ENCODE measurements at places on chromosomes 3 and 15. TPM values are rescaled to one million over a fixed set of nuclear protein-coding genes. Genes with fewer than 3 reads are reported as not detected.

The WDR93 gene
- total RNA-seq: 0.16 TPM

DNA sequence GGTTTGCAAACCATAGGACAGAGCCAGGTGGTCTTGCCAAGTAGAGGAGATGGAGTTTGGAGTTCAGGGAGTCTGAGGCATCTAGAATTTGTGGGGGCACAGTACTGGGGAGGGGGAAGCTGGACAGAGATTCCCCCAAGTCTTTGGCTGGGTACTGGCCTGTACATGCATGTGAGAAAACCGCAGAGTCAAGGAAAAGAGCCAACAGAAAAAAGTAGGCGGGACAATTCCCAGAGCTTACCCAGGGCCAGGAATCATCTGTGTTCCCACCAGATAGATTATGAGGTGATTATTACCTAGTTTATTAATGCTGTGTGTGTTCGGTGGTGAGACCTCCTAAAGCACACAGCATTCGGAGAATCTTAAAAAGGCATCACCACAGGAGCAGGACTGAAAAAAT is 11.3 kb downstream of the LYSMD4 start:
- H3K27ac ChIP-seq: no peak overlapping the region
- no peaks in the 10 kb centered on the region for H3K36me3 ChIP-seq
- no peak overlapping the region for H3K4me3 ChIP-seq
- no peak for DNase-seq
- no peaks in the 10 kb centered on the region for H3K27me3 ChIP-seq
- H3K4me1 ChIP-seq: peaks cover 3% of the 10 kb centered on the region

The TNFAIP8L3 gene
- 0.30 TPM for total RNA-seq

- no peaks in the 10 kb centered on the region for H3K36me3 ChIP-seq
- no peak overlapping the region for H3K27ac ChIP-seq
- no peak for DNase-seq
- H3K4me3 ChIP-seq: no peak overlapping the region
- no peaks in the 10 kb centered on the region for H3K27me3 ChIP-seq
- no peaks in the 10 kb centered on the region for H3K4me1 ChIP-seq
Observed at GRCh38 chr15:96736384-96736783, 405.9 kb downstream of the NR2F2 start.

DNA sequence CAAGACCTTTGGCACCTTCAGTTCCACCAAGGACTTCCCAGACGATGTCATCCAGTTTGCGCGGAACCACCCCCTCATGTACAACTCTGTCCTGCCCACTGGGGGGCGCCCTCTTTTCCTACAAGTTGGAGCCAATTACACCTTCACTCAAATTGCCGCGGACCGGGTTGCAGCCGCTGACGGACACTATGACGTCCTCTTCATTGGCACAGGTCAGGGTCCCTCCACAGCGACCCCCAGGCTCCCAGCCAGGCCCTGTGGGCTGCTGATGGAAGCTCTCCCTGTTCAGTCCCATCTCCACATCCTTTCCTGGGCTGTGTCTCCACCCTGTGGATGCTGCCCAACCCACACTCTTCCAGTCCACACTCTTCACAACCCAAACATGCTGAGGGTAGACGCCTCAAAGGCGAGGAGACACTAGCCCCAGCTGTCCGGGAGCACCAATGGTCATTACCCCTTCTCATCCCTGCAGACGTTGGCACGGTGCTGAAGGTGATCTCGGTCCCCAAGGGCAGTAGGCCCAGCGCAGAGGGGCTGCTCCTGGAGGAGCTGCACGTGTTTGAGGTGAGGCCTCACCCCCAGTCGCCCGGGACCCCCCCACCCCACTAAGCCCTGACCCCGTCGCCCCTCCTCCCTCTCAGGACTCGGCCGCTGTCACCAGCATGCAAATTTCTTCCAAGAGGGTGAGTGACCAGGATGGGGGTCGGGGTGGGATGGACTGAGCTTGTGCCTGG is 4.3 kb upstream of the LSMEM2 start:
- H3K4me1 ChIP-seq: peaks cover 41% of the 10 kb centered on the region
- no peaks in the 10 kb centered on the region for H3K27me3 ChIP-seq
- H3K4me3 ChIP-seq: no peak overlapping the region
- H3K27ac ChIP-seq: peak overlapping the region; percentile 18
- DNase-seq: peak; percentile 70

The SNUPN gene
- 12.5 TPM for total RNA-seq

The LCMT2 gene
- total RNA-seq: 7.4 TPM

DNA sequence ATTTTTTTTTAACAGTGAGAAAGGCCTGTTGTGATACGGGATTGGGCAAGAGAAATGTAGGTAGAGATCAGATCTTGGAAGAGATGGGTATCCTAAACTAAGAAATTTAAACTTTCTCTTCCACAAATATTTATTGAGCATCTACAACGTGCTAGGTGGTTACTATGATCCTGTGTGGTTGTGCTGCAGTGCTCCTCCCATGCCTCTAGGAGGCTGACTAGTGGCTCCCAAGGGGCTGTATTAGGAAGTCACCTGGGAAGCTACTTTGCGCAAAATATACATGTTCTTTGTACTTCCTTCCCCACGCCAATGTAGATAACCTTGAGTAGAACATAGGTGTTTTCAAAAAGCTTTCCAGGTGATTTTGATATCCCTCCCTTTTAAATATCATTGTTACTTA is 27.2 kb downstream of the USP3 start:
- no peak overlapping the region for H3K4me3 ChIP-seq
- no peaks in the 10 kb centered on the region for H3K4me1 ChIP-seq
- no peaks in the 10 kb centered on the region for H3K36me3 ChIP-seq

GRCh38 chr15:70775160-70775559 is 11.8 kb upstream of the UACA start:
- peaks cover 24% of the 10 kb centered on the region for H3K4me1 ChIP-seq
- H3K27ac ChIP-seq: no peak overlapping the region
- H3K27me3 ChIP-seq: no peaks in the 10 kb centered on the region
- H3K4me3 ChIP-seq: no peak overlapping the region
- no peaks in the 10 kb centered on the region for H3K36me3 ChIP-seq
- DNase-seq: no peak

- H3K4me3 ChIP-seq: no peak overlapping the region
- no peaks in the 10 kb centered on the region for H3K4me1 ChIP-seq
- H3K27ac ChIP-seq: no peak overlapping the region
- H3K27me3 ChIP-seq: no peaks in the 10 kb centered on the region
- H3K36me3 ChIP-seq: no peaks in the 10 kb centered on the region
Observed at GRCh38 chr3:100518983-100519382, 26.6 kb downstream of the TMEM45A start.

- no peaks in the 10 kb centered on the region for H3K4me1 ChIP-seq
- H3K36me3 ChIP-seq: no peaks in the 10 kb centered on the region
- DNase-seq: peak; percentile 14
- no peak overlapping the region for H3K4me3 ChIP-seq
- H3K27ac ChIP-seq: no peak overlapping the region
Observed at GRCh38 chr3:194277786-194278130, 73.4 kb downstream of the CPN2 start.

DNA sequence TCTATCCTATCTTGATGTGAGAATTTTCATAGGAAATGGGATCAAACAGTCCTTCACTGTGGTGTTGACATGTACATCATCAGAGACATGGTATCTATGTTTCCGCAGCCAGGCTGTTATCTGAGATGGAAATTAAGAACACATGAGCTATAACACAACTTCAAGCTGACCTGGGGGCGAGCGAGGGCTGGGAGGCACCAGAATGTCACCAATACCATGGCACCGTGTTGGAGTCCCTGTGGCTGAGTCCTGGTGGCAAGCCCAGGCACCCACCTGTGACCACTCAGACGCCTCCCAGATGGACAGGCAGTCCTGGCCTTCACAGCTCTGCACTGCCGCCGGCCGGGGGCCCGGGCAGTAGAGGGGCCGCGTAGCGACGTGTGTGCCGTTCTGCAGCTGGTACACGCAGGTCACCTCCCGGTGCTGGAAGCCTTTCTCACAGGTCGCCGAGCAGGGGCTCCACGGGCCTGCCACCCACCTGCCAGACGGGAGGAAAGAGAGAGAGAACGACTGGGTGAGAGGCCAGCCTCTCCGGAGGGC is 263.9 kb upstream of the LYSMD4 start:
- H3K4me1 ChIP-seq: peaks cover 3% of the 10 kb centered on the region
- peak overlapping the region; percentile 70 for H3K27ac ChIP-seq
- no peak for DNase-seq
- no peak overlapping the region for H3K4me3 ChIP-seq
- H3K27me3 ChIP-seq: no peaks in the 10 kb centered on the region

GRCh38 chr3:3127432-3128010 is 781 bp downstream of the TRNT1 start:
- H3K36me3 ChIP-seq: 0 out of 2 replicates have a peak, but pooled peaks cover 2% of the 10 kb centered on the region
- no peaks in the 10 kb centered on the region for H3K4me1 ChIP-seq
- H3K27me3 ChIP-seq: no peaks in the 10 kb centered on the region
- no peak for DNase-seq
- H3K4me3 ChIP-seq: peak overlapping the region; percentile 93

The IL1RAP gene
- 6.2 TPM for total RNA-seq

DNA sequence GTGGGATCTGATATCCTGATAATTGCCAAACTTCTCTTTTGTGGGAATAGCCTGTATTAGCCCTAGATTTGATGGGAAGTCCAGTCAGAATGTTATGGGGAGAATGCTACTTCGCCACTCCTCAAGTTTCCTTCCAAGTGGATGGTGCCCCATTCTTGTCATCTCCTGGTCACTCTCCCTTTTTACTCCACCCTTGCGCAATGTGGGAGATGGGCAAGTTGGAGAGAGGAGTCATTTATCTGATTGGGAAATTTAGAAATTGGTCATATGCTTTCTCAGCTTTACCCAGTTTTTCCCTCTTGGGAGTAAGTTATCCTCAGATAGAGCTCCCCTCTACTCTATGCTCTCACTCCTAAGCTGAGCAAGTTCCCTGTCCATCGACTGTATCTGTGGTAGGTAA is 14.4 kb downstream of the FANCD2OS start:
- DNase-seq: no peak
- no peak overlapping the region for H3K4me3 ChIP-seq
- peaks cover 8% of the 10 kb centered on the region for H3K4me1 ChIP-seq
- H3K27me3 ChIP-seq: no peaks in the 10 kb centered on the region
- no peak overlapping the region for H3K27ac ChIP-seq

DNA sequence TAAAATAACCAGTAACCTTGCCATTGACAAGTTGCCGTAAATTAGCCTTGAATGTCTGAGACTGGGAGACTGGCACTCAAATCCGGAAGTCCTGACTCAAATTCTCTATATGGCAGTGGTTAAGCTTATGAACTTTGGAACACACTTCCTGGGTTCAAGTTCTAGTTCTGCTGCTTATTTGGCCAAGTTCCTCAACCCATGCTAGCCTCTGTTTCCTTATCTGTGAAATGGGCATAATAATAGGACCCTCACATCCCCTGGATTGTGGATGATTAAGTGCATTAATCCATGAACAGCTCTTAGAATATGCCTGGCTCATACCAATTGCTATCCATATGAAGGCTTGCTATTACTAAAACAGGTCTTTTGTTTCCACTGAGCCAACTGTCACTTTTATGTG is 311.5 kb downstream of the EDEM1 start:
- H3K4me1 ChIP-seq: no peaks in the 10 kb centered on the region
- no peak overlapping the region for H3K4me3 ChIP-seq
- H3K27me3 ChIP-seq: no peaks in the 10 kb centered on the region
- no peak for DNase-seq
- no peak overlapping the region for H3K27ac ChIP-seq

DNA sequence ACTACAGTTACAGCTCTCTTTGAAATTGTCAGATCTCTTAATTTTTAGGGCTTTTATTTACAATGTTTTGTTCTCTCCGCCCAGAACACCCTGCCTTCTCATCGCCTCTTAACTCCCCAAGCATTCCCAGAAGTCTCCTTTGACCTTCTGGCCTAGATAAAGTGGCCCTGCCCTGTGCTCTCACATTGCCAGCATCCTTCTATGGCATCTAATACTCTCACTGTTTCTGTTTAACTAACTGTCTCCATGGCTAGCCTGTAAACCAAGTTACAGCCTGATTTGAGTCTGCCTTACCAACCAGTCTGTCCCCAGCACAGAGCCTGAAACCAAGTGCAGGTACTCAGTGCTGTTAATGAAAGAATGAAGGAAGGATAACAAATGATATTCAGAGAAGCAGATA is 19.9 kb downstream of the COL8A1 start:
- DNase-seq: no peak
- no peaks in the 10 kb centered on the region for H3K4me1 ChIP-seq
- no peaks in the 10 kb centered on the region for H3K27me3 ChIP-seq
- H3K4me3 ChIP-seq: no peak overlapping the region
- no peaks in the 10 kb centered on the region for H3K36me3 ChIP-seq

- H3K27ac ChIP-seq: no peak overlapping the region
- no peak for DNase-seq
- H3K4me3 ChIP-seq: no peak overlapping the region
- no peaks in the 10 kb centered on the region for H3K27me3 ChIP-seq
Observed at GRCh38 chr3:44039006-44039405, 202.7 kb upstream of the TOPAZ1 start.

The C2CD4A gene
- total RNA-seq: 0.11 TPM

DNA sequence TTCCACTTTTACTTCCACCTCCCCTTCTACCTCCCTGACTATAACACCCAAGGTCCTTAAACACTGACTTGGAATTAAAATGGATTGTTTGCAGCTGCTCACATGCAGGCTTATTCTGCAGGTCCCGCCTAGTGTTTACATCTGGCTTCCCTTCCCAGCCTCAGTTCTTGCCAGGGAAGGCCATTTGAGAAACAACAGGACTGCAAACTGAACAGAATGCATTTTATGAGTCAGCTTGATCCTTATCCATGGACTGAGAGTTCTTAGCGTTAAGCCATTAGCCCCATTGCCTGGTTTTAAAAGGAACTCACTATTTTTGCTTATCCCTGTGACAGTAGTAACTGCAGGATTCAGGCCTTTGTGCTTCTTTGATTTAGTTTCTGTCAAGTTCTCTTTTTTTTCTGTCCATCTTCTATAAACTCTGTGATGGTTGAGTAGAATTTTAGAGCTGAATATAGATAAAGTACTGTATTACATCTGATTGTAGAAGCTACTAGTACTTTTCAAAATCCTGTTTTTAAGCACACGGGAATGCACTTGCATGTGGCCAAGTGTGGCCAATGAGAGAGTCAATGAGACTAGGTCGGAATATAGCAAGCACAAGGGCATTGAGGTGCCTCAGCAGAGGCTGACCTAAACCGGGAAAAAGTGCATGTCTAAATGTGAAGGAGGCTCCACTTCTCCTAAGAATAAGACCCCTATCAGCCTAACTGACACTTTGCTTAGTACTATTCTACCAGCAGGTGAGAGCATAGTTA is 106.4 kb downstream of the TUSC7 start:
- H3K27me3 ChIP-seq: no peaks in the 10 kb centered on the region
- H3K4me1 ChIP-seq: no peaks in the 10 kb centered on the region
- no peaks in the 10 kb centered on the region for H3K36me3 ChIP-seq
- no peak overlapping the region for H3K4me3 ChIP-seq
- no peak for DNase-seq

GRCh38 chr3:105842943-105843342 is 25.9 kb downstream of the CBLB start:
- H3K4me3 ChIP-seq: no peak overlapping the region
- no peaks in the 10 kb centered on the region for H3K27me3 ChIP-seq
- DNase-seq: no peak

GRCh38 chr3:143771939-143772338 is 76.3 kb downstream of the SLC9A9 start:
- H3K4me1 ChIP-seq: no peaks in the 10 kb centered on the region
- no peak for DNase-seq
- H3K36me3 ChIP-seq: no peaks in the 10 kb centered on the region

The P2RY12 gene
- not detected for total RNA-seq

The ALDH1A2 gene
- total RNA-seq: 0.61 TPM
